Kidney epithelial cell (primary cell): ENCODE measurements at places on chromosomes 6 and 20. TPM values are rescaled to one million over a fixed set of nuclear protein-coding genes. Genes with fewer than 3 reads are reported as not detected.

GRCh38 chr6:37033255-37033654 lies 27.8 kb downstream of the FGD2 start:
- no peak for DNase-seq

- no peak for DNase-seq
Measured at GRCh38 chr6:37174515-37175331, 4.8 kb downstream of the PIM1 start.

CDC5L gene
- 22.9 and 24.9 TPM in 2 replicates for total RNA-seq

GJA10 gene
- not detected in 2 replicates for total RNA-seq

OPRM1 gene
- not detected in 2 replicates for total RNA-seq
